ENCODE measurements at places on chromosomes 16 and 17.
A peak's percentile ranks its signal among the peaks of the same experiment; 100 is the strongest.

DNA sequence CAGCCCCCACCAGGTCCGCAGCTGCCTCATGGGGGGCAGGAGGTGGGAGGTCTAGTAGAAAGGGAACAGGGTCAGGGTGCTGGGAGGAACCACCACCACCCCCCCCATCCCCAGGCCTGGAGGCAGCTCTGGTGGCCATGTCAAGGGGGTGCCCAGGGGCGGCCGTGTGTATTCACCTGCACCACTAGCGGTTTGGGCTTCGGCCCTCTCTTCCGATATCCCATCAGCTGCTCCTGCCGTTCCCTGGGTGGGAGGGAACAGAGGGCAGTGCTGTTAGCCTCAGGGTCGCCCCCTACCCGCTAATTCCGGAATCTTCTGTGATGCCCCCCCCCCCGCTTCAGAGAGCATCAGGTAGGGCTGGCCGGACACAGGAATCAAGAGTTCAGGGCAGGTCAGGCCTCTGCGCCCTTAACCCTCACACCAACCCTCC lies 3.8 kb downstream of the CBX4 start:
- no peak for DNase-seq

GRCh38 chr16:65675161-65675560 lies 553.3 kb upstream of the CDH11 start:
- DNase-seq: no peak

DNA sequence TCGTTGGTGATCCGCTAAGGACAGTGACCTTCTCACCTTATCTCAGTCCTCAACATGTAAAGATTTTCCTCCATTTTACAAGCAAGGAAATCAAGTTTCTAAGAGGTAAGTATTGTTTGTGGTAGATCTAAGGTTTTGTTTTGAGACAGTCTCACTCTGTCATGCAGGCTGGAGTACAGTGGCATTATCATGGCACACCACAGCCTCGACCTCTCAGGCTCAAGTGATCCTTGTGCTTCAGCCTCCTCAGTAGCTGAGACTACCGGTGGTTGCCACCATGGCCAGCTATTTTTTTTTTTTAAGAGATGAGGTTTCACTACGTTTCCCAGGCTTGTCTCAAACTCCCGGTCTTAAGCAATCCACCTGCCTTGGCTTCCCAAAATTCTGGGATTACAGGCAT lies 34.9 kb downstream of the PRKCA start:
- no peak for DNase-seq

- no peak for DNase-seq
These were observed 2.7 kb upstream of the ABCA3 start for GRCh38 chr16:2343211-2343610.

- DNase-seq: no peak
These were observed 13.5 kb downstream of the FLYWCH2 start for GRCh38 chr16:2896480-2897010.

DNA sequence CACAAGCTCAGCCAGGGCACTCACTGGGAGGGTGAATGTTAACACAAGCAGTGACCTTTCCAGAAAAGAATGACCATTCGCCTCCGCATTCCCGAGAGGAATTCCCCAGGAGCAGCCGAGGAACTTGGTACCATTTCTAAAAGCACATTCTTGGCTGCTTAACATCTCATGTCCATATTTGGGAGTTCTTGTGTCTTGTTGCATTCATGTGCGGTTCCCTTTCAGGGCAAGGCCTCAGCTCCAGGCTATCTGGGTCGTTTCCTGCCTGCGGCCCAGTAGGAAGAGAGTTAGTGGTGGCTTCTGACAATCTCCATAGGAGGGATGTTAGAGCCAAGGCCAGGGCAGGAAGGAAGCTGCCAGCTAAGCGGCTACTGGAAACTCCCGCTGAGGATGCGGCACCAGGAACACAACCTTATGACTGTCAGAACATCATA lies 27.8 kb upstream of the MEAK7 start:
- DNase-seq: no peak

- peak; percentile 78 for DNase-seq
These were observed 48.4 kb upstream of the SKAP1 start for GRCh38 chr17:48478224-48479013.

DNA sequence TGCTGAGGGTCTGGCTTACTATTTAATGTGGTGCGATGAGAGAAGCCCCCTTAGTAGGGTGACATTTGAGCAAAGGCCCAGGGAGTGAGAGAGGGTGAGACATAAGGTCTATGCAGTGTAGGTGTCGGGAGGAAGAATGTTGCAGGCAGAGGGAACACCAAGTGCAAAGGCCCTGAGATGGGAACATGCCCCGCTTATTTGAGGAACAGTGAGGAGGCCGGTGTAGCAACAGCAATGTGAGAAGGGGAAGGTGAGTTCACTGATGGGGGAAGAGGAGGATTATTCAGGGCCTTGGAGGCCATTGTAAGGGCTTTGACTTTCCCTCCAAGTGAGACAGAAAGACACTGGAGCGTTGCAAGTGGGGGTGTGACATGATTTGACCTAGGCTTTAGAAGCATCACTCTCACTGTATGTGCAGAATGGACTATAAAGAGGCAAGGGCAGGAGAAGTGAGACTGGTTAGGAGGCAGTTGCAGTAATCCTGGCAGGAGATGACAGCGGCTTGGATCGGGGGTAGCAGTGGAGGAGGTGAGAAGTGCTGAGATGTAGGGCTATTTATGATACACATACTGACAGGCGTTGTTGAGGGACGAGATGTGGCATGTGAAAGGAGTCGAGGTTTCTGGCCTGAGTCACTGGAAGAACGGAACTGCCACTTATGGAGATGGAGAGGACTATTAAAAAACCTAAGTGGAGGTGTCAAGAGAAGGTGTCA lies 145.3 kb downstream of the SPECC1 start:
- no peak for DNase-seq

- DNase-seq: no peak
These were observed 336.7 kb upstream of the ZFHX3 start for GRCh38 chr16:73384506-73385089.

DNA sequence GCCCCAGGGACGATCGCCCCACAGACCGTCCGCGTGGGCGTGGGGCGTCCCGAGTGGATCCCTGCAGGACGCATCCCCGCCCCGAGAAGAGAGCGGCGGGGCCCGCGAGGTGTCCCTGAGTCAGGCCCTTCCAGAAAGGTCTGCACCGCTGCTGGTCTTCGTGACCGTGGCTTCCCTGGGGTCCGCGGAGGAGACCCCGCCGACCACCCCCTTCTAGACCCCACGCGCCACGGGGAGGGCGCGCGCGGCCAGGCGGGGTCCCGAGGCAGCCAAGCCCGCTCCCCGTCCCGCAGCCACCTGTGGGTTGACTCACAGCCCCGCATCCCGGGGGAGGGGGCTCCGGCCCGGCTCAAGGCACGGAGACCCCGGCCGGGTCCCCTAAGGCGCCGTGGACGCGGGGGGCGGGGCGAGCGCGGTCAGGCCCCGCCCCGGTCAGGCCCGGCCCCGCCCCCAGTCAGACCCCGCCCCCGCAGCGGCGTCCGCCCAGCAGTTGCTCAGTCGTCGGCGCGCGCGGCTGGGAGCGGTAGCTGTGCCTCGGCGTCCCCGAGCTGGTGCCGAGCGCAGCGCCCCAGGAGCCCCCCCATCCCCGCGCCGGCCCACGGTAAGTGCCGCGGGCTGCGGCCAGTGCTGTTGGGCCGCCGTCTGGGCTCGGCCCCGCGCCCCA lies at the start of gene BAIAP3:
Gene BAIAP3, plus strand, starts transcription at position 497 of the 664 bp plus-strand sequence. CDS start 4,905 bp downstream, outside the sequence.
- no peak for DNase-seq

DNA sequence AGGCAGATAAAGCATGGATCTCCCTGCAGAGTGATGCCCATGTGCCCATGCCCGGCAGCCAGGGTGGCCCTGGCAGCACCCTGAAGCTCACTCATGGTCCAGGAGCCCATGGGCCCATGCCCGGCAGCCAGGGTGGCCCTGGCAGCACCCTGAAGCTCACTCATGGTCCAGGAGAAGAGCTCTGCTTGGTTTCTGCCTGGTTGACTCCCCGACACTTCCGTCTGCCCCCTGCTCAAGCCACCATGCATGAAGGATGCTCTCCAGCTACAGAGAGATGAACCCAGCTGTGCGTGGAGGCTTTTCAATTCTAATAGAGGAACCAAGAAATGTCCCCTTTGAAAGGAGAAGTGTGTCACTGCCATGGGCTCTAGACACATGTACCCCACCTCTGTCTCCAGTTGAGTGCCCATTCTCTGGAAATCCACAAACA lies 8.7 kb downstream of the CCL17 start:
- peak; percentile 91 for DNase-seq

- peak; percentile 49 for DNase-seq
These were observed 8.1 kb downstream of the CYGB start for GRCh38 chr17:76529224-76530094.

GRCh38 chr16:56350491-56351405 lies 74.6 kb downstream of the AMFR start:
- DNase-seq: no peak

DNA sequence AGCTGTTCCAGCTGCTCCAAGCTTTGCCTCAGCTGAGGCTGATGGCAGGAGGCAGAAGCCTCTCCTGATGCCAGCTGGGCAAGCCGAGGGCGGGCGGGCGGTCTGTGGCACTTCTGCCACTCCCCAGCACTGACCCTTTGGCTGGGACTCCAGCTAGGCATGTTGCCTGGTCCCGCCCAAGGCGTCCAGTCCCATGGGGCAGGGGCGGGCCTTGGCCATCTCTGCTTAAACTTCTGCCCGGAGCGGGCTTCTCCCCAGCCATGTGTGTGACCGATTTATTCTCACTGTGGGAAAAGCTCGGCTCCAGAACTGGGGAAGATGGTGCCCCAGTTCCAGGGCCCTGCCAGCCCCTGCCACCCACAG lies 349.1 kb downstream of the SEC14L1 start:
- DNase-seq: no peak

DNA sequence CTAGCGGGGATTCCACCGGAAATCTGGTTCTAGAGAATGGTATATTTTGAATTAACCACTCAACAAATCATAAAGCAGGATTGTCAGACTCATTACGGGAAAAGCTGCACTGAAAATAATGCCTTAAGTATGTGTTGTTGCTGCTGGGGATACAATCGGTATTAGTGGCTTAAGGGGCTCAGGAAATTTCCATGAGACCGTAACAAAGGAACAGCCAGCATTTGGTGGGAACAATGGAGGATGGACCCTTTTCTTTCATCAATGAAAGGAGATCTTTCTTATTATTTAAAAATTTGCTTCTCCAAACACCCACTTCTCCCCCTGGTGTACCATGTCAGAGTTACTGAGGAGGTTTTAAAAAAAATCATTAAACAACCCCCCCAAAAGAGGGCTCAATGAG lies 342.6 kb upstream of the ZFHX3 start:
- no peak for DNase-seq

DNA sequence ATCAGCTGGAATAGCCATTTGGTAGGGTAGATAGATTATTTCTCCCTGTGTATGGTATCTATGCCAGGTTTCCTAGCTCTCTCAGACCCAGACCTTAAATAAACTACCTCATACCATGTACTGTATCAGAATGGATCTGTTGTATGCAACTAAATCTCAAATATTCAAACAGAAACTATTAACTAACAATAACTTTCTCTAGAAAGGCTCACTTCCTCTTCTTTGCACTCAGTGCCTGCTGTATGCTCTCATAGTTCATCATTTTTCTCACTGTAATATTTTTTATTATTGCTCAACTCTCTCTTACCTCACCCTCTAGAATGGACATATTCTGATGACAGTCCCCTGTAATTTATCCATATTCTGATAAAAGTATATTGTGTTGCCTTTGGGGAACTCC lies 182.4 kb downstream of the TOX3 start:
- no peak for DNase-seq

- peak; percentile 49 for DNase-seq
These were observed 3.9 kb downstream of the STAT5B start for GRCh38 chr17:42272162-42272907.

- DNase-seq: no peak
These were observed 10.9 kb downstream of the ZNF200 start for GRCh38 chr16:3223913-3224515.

DNA sequence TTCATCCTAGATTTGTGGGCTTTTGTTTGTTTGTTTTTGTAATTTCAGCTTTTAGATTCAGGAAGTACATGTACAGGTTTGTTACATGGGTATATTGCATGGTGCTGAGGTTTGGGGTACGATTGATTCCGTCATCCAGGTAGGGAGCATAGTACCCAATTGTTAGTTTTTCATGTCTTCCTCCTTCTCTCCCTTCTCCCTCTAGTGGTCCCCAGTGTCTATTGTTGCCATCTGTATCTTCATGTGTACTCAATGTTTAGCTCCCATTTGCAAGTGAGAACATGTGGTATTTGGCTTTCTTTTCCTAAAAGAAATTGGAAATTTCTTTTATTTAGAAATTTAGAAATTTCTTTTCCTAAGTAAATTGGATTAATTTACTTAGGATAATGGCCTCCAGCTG lies 37.1 kb upstream of the BCAS3 start:
- peak; percentile 51 for DNase-seq

DNA sequence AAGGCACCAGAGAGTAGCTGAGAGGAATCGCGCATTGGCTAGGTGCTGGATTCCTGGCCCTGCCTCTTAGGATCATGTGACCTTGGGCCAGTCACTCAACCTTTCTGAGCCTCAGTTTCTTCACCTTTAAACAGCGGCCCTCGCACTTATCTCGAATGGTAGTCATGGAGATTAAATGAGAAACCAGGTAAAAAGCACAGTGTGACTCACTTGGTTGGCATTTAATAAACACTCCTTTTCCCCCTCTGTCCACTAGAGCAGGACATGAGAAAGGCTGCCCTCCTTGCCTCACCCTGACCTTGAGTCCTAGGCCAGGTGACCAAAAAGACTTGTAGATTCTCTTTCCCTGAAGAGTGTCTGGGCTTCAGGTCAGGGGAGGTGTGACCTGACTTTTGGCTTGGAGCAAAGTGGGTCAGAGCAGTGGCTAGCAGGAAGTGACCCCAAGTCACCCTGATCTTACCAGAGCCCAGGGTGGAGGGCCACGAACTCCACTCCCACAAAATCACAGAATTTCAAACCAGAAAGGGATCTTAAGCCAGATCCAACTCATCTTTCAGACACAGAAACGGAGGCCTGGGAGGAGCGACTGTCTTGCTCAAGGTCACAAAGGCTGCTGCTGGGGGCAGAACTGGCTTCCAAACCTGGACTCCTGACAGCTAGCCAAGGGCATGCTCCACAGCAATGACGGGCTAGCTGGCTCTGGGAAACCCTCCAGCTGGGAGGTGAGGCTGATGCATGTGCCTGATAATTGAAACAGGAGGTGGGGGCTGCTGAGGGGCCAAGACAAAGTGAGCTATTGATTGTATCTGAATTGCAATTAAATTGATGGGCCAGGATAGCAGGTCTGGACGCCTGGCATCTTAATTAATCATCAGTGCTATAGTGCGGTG lies 65.2 kb downstream of the PIPOX start:
- no peak for DNase-seq

DNA sequence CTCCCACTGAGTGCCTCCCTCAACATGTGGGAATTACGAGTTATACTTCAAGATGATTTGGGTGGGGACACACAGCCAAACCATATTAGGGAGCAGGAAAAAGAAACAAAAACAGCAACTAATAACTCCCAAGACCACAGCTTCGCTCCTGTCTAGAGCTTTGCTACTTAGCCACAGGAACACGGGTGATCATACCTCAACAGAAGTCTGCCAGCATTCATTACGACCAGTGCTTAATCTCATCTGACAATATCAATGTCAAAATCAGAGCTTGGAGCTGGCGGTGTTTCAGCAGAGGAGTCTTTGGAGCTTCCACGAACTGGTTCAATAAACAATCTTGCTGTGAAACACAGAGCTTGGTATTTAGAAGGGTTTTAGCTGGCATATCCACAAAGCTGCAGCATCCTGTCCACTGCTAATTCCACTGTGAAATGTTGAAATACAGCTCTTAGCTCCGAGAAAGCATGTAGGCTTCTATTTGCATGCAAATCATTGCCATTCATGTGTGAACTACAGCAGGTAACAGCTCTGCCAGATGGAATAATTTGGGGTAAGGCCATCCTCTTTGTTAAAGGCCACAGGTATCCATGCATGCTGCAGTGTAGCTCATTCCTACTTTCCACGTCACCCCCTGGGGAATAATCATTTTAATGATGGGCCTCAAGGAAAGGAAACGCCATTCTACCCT lies 128.4 kb upstream of the GOT2 start:
- DNase-seq: no peak
